Activated CD8-positive, alpha-beta memory T cell treated with anti-CD3 and anti-CD28 coated beads, Interleukin-2, amount 10 ng/mL, durations not matched to agents 7 days and 5 days (primary cell): ENCODE measurements at places on chromosomes 2 and 18. TPM values are rescaled to one million over a fixed set of nuclear protein-coding genes. Genes with fewer than 3 reads are reported as not detected.
A peak's percentile ranks its signal among the peaks of the same experiment; 100 is the strongest.

LYG1 gene
- total RNA-seq = 0.98 TPM

GRCh38 chr2:110748489-110748867 lies 16.1 kb downstream of the ACOXL start:
- DNase-seq = peak; percentile 92

DNA sequence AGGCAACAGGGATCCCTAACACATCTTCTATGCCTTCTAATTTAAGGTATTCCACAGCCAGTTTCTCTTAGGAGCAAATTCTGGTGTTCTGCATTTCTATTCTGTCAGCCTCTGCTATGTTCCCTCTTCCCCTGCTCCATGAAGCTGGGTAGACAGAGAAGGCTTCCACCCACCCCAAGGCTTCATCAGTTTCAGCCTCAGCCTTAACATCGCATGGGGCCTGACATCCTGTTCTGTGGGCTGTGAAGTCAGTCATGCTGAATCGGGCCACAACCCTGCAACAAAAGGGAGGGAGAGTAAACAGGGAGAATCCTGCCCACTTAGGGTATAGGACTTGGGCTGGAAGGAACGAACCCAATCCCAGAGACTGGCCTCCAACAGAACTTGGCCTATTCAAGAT lies 70.6 kb upstream of the PPM1B start:
- DNase-seq = peak; percentile 74

DNA sequence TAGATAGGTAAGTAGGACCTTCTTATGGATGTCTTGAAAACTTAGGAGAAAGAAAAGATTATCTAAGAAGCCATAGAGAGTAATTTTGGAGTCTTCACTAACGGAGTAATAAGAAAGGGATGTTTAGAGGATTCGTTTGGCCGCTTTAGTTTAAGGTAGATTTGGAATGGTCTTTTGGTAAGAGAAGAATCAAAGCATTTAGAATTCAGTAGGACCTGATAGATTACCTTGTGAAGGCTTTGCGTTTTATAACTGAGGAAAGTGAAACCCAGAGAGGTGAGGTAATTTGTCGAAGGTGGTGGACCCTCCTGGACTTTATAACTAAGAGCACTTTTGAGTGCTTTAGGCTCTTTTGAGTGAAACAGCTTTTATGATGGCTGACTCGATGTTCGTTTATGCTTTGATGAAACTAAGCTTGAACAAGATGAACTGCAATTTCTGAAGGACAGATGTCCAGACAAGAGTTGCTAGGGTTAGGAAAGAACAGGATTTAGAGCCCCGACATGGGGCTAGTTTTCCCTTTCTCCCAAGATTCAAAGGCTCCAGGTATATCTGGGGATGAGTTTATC lies 1.3 kb downstream of the MYL12B start:
- DNase-seq = no peak

DNA sequence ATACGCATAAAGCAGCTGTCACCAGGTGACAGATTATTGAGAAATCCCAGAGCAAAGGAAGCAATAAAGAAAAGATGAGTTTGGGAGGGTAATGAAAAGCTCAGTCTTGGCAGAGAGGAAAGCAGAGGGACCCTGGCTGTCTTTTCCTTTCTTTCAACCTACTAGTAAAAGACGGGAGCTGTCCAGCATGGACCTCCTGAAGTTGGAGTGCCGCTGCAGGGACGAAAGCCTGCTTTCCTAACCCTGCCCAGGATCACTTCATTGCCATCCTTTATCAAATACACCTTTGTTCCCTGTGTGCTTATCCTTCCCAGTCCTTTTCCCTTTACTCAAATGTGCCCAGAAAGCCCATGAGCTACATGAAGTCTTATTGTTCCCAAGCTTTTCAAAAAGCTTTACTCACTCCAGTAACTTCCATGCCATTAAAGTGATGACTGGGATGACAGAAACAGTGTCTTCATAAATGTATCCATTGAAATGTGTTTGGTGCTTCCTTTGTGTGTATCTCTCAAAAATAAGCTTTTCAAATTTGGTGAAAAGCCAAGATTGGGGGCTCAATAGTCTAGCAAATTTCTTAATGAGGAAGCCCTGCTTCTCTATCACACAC lies 3.7 kb upstream of the SPR start:
- no peak for DNase-seq

DNA sequence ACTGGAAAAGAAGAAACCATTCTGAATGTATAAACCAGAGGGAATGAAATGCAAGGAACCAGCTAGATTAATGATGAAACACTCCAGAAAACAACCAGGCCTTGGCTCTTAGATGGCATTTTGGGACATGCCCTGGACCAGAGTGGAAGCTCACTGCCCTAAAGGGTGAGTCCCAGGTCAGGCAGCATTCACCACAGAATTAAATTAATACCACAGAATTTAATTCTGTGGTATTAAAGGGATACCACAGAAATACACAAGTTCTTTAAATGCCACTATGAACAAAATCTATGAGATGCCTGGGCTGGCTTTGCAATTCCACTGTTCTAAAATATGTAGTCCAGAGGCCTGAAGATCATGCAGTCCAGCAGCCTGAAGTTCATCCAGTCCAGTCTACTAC lies 122.3 kb upstream of the KYNU start:
- DNase-seq = no peak

DNA sequence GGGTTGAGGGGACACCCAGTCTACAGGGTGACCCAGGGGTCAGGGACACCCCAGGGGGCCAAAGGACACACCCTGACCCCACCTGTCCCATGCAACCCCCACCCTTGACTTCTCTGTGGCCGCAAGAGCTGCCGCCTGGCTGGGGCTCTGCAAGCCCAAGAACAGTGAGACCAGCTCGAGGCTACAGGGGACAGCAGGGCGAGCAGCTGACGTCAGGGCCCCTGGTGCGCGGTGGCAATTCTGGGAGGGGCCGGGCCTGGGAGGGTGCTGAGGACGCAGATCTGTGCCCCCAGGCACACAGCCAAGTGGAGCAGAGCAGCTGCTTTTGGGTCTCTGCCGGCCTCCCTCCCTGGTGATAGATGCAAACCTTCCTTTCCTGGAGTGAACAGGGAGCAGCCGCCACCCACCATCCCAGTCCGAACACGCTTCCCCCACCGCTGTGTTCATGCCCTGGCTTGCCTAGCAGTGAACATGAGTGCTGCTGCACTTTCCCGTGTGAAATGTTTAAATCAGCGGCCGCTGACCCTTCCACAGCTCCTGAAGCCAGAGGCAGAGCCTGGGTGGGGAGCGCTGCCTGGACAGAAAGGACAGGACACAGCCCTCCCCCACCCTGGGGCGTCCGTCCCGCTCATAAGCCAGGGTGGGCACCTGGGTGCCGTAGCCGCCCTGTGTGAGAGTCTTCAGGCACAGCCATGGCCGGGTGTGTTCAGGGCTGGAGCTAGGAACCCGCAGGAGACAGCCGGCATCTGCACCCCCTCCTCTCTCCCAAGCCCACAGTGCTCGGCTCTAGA lies 46.9 kb downstream of the SLC66A2 start:
- peak; percentile 21 for DNase-seq

DNA sequence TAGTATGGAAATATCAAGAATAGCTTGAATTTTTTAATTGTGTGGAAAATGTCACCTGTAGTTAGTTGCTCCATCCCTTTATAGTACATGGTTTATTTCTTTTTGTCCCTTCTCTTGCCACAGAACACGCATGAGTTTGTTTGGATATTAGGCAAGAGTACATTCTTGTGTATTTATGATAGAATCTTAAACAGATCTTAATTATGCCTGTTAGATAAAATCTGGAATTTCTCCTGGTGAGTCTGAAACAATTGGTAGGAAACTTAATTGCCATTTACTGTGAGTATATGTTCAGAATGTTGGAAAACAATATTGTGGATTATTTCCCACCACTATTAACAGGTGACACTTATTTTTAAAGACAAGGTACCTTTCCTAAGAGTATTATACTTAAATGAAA lies 30.2 kb upstream of the CABYR start:
- no peak for DNase-seq
